ENCODE measurements at places on chromosomes 4 and X. TPM values are rescaled to one million over a fixed set of nuclear protein-coding genes. Genes with fewer than 3 reads are reported as not detected.
A peak's percentile ranks its signal among the peaks of the same experiment; 100 is the strongest.

CENPVL2 gene
- total RNA-seq = not detected

DNA sequence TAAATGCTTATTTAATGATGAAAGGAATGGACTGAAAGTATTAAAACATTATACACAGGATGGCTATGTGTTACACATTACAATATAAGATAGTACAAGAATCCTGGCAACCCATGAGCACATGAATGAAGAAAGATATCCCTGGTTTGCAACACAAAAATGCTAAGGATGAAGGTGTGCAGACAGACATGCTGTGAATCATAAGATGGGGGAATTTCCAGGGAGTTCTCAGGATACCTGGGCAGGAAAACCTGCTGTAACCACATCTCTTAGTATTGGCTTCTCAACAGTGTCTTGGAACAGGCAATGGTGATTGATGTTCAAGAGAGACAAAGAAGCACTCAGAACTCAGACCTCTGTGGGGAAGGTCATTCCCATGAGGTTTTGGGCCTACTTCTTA, 23.9 kb upstream of the ANOS1 start:
- no peak for DNase-seq

DNA sequence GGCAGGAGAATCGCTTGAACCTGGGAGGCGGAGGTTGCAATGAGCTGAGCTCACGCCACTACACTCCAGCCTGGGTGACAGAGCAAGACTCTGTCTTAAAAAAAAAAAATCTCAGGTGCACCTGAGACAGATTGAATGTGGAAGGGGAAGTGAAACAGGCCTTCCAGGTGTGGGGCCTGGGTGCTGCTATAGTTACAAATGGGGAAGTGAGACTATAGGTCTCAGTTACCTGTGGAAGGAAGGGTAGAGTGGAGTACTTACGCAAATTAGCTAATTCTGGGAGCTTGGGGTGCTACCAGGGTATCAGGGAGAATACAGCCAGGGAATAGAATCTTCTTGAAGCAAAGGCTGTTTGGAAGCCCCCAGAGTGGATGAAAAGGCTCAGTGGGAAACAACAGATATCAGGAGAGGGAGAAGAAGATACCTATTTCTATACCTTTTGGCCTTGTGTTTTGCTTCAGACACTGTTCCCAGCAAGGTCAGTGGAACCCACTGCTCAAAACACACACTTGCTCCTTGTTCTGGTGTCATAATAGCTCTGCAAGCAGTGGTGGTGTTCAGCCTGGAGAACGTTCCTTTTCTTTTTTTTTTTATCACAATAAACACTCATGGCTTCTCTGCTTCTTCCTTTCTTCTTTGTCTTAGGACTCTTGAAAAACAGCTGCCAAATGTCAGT, 7.0 kb downstream of the CD38 start:
- DNase-seq = no peak

GRCh38 chr4:65668201-65669089, 1.8 kb downstream of the EPHA5 start:
- no peak for DNase-seq

GRCh38 chrX:154840856-154841255, 6.4 kb upstream of the SMIM9 start:
- DNase-seq = peak; percentile 46

DNA sequence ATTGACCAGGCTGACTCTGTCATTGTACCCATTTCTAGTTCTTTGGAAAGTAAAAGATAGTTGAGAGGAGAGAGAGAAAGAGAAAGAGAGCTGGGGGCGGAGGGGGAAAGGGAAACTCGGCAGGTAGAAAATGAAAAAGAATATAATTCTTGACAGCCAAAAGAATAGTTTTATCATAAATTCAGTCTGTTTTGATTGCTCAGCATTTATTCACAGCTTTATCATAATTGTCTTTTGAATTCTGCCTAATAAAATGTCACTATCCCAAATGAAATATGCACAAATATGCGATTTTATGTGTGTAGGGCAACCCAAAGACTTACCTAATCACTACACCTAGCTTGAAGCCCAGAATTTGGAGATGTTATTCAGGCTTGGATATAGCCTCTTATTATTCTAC, 1024.0 kb upstream of the PABPC4L start:
- no peak for DNase-seq

DNA sequence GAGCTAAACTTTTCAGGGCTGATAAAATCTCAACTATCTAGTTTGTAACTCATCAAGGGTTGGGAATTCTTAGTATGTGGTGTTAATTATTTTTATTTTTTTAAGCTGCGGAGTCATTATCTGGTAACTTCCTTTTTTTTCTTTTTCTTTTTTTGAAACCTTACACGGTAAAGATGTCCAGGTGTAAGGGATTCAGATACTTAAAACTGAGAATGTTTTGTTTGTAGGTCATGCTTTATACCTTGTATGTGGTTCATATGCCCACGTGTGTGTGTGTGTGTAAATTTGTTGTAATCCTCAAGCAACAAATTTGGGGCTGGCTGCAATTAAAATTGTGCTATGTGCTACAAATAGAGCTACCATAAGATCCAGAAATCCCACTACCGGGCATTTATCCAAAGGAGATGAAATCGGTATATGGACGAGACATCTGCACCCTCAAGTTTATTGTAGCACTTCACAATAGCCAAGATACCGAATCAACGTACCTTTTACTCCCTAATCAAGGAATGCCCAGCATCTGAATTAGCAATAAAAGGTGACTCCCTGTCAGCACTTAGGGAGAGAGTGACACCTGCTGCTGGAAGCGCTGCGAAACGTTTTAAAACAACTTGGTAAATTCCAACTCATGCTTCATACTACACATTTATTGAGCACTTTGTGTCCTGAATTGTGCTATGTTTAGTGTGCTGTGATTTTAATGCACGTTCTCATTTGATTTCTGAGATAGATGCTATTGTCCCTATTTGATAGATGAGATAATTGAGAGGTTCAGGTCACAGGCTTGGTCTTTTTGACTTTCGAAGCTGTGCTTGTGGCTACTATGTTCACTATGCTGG, 16.1 kb downstream of the MSMO1 start:
- DNase-seq = no peak

GRCh38 chr4:183797011-183797444, 108.1 kb upstream of the STOX2 start:
- DNase-seq = no peak
